ENCODE measurements at places on chromosomes 13 and 19.

- no peak for DNase-seq
Measured at GRCh38 chr19:21321996-21322395, 7.2 kb downstream of the ZNF708 start.

DNA sequence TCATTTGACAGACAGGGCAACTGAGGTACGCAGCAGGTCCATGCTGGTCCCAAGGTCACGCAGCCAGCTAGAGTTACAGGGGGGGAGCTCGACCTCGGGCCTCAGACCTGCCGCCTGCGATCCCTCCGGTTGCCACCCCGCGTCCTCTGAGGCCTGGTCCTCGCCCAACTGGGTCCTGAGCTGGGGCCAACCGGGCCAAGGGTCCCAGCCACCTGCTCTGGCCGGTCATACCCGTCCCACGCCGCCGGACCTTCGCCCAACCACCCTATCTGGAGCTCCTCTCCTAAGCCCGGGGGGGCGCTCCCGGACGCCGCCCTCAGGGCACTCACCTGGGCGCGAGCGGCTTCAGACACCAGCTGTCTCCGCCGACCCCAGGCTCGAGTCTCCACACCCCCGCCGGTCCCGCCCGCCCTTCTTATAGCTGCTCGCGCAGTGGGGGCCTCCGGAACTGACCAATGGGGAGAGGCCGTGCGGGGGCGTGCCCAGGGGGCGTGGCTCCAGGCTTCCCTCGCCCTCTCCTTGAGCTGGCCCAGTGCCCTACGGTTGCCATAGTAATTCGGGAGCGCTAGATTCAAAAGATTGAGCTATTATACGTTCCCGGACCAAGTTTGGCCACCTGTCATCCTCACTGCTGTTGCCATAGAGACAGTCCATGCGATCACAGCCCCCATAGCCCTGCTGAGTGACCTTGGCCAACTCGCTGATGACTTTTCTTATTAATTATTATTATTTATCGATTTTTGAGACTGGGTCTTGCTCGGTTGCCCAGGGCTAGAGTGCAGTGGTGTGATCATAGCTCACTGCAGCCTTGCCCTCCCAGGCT is at the start of gene PLIN5:
Gene PLIN5 (minus strand): TSS at position 389 of the 823 bp plus-strand sequence. CDS start 1,150 bp downstream, outside the sequence.
- no peak for DNase-seq

DNA sequence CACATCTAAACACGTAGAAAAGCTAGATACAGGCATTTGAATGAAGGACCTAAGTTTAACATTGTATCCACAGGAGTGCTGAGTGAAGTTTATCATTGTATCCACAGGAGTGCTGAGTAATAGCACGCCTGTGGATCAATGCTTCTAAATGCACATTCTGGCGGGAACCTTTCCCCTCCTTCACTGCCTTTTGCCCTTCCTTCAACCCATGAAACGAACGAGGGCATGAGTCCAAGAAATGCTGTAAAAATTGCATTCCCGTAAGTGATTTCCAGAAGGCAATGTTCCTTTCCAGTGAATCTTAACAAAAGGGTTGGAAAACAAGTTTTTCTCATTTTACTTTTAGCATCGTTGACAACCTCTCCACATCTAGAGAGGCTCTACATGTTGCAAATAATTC is 88.1 kb downstream of the ZDHHC20 start:
- no peak for DNase-seq

- no peak for DNase-seq
Measured at GRCh38 chr19:18537431-18537830, 5.9 kb downstream of the FKBP8 start.

- DNase-seq: no peak
Measured at GRCh38 chr13:41942462-41943094, 18.3 kb downstream of the VWA8 start.

DNA sequence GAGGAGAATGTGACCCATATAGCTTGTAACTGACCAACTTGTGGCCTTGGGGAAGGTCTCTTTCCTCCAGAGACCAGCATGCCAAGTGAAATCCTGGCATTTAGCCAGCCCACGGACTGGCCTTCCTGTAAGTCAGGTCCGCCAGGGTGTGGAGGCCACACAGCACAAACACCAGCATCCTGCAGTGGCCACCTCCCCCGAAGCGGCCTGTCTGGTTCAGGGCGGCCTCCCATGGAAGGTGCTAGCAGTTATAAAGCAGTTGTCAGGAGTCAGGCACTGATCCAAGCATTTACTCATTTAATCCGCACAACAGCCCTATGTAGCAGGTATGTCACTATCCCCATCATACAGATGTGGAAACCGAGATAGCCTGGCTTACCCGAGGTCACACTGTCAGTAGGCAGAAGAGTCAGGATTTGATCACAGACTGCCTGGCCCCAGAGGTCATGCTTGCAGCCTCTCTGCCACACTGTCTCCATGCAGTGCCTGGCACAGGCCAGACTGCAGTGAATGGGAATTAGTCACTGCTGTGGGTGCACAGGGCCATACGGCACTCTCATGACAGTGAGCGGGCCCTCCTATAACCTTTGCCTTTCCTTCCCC is 36.7 kb downstream of the CAPN12 start:
- no peak for DNase-seq

DNA sequence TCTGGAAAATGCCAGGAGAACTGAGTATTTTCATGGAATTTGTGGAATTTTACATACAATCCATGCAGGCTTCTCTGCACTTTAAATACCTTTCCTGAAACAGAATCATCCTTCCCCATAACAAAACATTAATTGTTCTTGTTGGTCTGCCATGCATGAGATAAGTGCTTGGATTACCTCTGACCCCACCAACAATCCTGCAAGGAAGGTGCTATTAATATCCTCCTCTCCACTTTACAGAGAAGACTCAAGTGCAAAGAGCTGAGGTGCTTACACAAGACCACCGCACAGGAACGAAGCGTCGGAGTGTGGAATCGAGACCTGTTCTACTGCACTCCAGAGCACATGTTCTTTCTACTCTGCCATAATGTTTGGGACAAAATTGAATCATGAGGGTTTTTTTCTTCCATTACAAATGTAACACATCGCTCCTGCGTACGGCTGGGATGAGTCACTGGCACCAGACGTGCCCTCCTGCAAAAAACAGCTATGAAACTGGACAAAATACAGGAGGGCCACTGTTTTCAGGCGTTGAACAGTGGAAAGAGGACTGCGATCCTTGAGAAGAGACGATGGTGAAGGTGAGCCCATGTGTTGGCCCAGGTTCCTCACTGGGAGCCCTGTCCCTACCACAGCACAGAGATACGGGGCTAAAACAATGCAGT is 12.9 kb upstream of the LRRC4B start:
- no peak for DNase-seq

Data from central memory CD4-positive, alpha-beta T cell (primary cell).